CD4-positive, alpha-beta T cell treated with Interleukin-4 for 1 hour (primary cell): ENCODE measurements at places on chromosomes 2 and 18.
A peak's percentile ranks its signal among the peaks of the same experiment; 100 is the strongest.

DNA sequence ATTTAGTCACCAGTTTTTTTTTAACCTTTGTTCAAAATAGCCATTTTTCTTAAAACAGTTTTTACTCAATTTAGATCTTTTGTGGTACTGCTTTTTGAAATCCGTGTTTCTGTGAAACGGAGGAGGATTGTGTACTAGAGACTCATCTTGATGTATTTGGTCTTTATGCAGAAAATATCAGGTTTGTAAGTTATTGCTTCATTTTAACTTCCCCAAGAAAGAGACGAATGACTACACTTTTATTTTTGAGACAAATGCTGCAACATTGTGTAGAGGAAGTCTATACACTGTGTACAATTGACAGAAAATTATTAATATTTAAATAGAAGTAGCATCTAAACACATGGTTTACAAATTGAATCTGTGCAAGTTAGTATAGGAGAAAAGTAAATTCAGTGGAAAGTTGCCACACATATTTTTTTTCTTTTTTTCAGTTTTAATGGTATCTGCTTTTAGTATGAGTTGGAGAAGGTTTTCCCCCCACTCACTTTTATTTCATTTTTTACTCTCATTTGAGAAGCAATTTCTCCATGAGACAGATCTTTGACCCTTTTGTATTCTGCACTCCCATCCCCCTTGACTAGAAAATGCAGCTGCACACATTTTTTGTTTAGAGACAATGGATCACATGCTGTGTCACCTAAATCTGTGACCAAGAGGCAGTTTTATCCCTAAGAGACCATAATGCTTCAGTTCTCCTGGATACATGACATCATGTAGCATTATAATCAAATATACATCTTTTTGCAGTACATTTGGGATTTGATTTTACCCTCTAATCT is 200.8 kb upstream of the STON1 start:
- no peak for DNase-seq

- no peak for DNase-seq
Observed at GRCh38 chr2:41828052-41828643, 219.7 kb upstream of the PKDCC start.

DNA sequence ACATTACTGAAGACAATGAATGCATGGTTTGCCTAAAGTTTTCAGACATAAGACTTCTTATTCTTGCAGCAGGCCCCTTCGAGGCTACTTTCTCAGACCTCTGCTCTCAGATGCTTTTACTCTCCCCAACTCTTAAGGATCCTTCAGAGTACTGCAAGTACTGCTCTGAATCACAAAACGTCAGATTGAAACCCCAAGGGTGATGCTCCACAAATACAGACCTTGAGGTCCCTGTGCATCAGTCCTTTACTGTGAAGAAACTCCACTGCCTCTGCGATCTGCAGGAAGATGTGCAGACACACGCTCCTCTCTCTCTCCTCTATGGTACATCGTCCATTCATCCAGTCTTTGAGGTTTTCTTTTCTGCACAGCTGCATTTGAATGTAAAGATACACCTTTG is 52.8 kb downstream of the EIF2AK3 start:
- no peak for DNase-seq

GRCh38 chr2:111123751-111124150 is 3.0 kb downstream of the BCL2L11 start:
- no peak for DNase-seq

- DNase-seq = no peak
Observed at GRCh38 chr2:202035941-202036372, 2.3 kb downstream of the FZD7 start.

DNA sequence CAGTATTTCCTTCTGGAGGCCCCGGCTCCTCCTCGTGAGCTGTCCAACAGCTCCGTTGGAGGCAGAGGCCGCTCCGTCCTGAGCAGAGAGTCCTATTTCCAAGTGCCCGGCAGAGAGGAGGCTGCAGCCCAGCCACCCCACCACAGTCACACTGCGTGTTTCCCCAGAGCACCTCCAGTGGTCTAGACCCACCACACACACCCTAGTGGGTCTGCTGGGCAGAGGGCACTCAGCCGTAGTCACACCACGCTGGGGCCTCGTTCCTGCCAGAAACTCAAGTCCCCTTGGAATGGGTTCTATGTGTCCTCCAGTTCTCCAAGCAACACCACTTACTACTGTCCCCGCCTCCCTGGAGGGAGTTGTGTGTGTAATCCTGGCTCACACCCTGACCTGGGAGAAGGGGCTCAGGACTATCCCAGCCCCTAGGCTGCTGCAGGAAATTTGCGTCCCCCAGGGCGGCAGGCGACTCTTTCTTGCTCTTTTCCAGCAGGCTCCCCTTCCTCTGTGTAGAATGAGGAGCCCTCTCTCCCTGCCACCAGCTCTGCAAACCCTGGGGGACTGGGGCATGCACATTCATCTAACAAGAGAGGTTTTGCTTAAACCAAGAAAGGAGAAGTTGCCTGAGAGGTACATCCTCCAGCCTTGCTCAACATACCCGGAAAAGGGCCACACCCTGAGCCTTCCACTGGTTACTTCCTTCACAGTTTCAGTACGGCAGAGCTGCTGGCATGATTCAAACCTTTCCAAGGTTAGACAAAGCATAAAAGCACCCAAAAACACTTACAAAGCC is 114.1 kb downstream of the NDUFA10 start:
- peak; percentile 78 for DNase-seq
